ENCODE measurements at places on chromosomes 2 and 18. TPM values are rescaled to one million over a fixed set of nuclear protein-coding genes. Genes with fewer than 3 reads are reported as not detected.
A peak's percentile ranks its signal among the peaks of the same experiment; 100 is the strongest.

Gene CDH2
- polyA plus RNA-seq, result 1.5 TPM

Gene DYNAP
- polyA plus RNA-seq, result 3.9 TPM

Gene DLGAP1
- polyA plus RNA-seq, result 0.85 TPM

Gene SMAD2
- polyA plus RNA-seq, result 18.9 TPM

Gene GPD2
- 6.2 TPM for polyA plus RNA-seq

Gene RAMP1
- polyA plus RNA-seq, result 14.1 TPM

Gene CCBE1
- 0.63 TPM for polyA plus RNA-seq

Gene IL18RAP
- polyA plus RNA-seq, result 1.2 TPM

Gene NCKAP1
- 41.5 TPM for polyA plus RNA-seq

- DNase-seq, result no peak
Measured at GRCh38 chr2:181683518-181684453, 3.5 kb upstream of the NEUROD1 start.

- no peak for DNase-seq
Measured at GRCh38 chr2:218152172-218152571, 14.6 kb downstream of the CXCR1 start.

DNA sequence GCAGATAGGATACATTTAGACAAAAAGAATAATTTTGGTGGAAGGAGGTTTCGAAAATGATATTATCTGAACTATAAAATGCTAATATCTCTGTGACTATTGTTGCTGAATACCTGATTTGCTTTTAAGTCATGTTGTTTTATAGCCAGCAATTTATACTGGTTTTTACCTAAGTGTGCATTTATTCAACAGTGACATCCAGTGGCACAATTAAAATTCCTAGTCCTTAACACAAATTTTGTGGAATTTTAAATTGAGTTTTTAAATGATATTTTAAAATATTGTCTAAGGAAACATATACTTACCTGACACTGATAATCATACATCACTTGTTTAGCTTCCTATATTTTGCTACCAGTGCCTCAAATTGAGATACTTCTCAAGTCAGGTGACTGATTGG lies 144.8 kb downstream of the ARHGAP28 start:
- no peak for DNase-seq

- peak; percentile 44 for DNase-seq
Measured at GRCh38 chr18:57210107-57210715, 63.3 kb downstream of the BOD1L2 start.

GRCh38 chr2:26770986-26771586 lies 7.0 kb downstream of the SLC35F6 start:
- DNase-seq, result peak; percentile 63

- DNase-seq, result peak; percentile 31
Measured at GRCh38 chr2:5991305-5991968, 299.3 kb downstream of the SOX11 start.

DNA sequence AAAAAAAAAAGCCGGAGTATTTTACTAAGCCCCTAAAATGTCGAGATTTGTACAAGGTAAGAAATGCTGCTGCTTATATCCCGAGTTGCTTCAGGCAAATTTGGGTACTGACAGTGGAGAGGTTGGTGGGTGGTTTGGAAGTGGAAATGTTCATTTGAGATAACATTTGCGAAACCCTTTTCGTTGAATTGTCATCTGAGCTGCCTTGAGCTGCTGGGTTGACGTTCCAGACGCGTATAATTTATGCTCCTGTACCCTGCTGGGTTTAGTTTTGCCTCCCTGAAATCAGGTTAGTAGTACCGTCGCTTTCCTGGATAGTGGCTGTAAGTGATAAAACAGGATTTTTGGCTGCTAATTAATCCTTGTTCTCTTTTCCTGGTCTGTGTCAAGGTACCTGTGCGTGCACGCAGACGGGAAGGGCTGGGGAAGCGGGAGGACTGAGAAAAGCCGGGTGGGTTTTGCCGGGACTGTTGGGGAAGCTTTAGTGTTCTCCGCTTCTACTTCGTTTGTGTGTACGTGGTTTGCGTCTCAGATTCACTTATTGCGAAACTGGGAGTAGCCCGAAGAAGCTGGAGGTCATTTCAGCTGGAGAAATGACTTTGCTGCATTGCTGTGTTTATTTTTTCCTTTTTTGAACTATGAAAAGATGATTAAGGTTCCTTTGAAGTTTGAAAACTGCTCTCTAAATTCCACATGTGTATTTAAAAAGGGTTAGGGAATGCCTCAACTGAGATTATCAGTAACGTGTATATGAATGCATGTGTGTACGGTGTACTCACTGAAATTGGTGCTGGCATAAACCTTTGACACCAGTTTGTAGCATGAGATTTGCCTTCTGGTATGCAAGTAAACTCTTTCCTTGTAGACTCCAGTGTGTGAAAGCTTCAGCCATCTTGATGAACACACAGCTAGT lies 709 bp downstream of the UGP2 start:
- DNase-seq, result peak; percentile 29

DNA sequence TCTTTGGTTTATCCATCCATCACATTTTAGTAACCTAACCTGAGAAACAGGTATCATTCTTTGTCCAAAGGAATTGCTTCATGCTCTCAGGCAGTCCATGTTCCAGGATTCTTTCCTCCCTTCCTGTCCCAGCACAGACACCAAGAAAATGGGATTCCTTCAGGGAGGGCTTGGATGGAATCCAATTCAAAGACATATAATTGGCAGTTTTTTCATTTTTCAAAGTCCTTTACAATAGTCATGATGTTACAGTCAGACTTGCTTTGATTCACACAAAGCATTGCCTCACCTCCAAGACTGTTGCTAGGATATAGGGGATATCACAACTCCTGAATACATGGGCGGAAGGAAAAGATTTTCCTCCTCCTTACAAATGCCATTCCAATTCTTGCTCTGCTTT lies 241.4 kb upstream of the ACVR2A start:
- no peak for DNase-seq

DNA sequence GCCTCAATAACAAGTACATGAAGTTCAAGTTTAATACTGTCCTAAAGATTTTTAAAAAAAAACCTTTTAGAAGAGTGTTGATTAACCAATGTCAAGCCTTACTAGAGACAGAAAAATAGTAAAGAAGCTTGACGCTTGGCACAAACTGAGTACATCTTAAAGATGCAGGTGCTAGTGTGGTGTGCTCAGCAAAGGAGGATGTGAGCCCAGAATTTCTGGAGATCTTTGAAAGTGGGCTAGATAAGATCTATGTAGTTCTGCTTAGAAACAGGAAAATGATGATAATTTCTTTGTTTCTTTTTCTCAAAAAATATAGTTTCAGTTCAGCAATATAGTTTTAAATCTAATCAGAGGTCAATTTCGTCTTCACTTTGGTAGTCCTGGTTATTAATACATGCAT lies 118.3 kb upstream of the KLHL14 start:
- DNase-seq, result no peak

DNA sequence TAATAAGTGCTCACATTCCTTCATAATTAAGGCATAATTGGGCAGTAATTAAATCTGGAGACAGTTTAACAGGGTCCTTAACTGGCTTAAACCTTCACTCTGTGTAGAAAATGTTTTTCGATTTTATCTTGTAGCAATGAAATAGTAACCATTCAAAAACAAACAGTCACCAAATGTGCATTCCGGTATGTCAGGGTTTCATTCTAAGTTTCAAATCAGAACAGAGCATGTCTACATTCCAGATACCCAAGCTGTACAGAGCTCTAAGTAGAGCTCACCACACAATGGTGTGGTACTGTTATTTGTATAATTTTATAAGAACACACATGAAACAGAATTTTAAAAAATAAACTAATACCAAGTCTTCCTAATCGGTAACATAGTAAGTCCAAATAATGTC lies 52.6 kb downstream of the SMAD2 start:
- no peak for DNase-seq

- DNase-seq, result no peak
Measured at GRCh38 chr18:74289137-74289536, 2.6 kb downstream of the CYB5A start.

DNA sequence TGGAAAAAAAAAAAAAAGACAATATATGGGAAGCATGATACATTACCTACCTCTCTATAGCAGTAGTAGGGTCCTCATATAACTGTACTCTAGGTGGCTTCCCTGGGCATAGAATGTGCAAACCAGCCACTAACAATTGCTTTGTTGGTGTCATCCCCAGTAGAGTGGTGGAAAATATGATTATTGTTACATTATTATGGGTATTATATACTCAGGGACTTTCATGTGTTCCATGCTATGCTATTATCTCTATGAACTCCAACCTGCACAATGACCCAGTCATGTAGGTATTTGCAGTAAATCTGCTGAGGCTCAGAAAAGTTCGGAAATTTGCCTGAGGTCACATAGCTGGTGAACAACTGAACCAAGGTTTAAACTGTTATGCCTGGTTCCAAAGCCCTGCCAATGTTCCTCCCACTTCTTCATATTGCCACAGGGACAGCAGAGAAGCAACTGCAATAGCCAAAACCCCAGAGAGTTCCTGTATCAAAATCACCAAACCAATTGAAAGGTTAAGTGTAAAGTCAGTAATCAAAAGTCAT lies 52.6 kb upstream of the MAP4K4 start:
- no peak for DNase-seq

DNA sequence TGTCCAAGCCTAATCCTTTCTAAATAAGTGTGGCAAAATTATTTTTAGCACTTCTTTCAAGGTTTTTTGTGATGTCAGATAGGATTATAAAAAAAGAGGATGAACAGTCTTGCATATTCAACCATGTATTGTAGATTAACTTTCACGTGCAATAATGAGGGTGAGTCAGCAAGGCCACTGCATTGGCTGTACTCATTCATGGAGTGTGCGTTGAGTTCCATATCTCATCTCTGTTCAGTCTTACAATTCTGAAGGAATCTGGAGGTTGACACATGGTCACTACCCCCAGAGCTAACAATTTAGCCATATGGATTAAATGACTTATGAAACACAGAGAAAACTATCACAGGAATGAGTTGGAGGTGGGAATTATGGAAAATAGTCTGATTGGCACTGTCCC lies 810.5 kb downstream of the SLC4A3 start:
- no peak for DNase-seq

- DNase-seq, result no peak
Measured at GRCh38 chr2:65357095-65357958, 75.1 kb downstream of the SPRED2 start.

GRCh38 chr2:207165121-207166038 lies at the start of gene KLF7:
Gene KLF7, minus strand, starts transcription at chr2:207165948. Its CDS starts 380 bp downstream, at chr2:207165568.
- DNase-seq, result peak; percentile 54

- DNase-seq, result no peak
Measured at GRCh38 chr2:88826399-88826798, 134.9 kb downstream of the RPIA start.

GRCh38 chr2:174334781-174335251 lies at the start of gene SP9:
Gene SP9, plus strand, starts transcription at chr2:174334954. Its CDS starts 139 bp downstream, at chr2:174335093.
- DNase-seq, result no peak

- no peak for DNase-seq
Measured at GRCh38 chr2:226760412-226761194, 39.0 kb downstream of the IRS1 start.

- DNase-seq, result no peak
Measured at GRCh38 chr2:232573042-232573441, 22.6 kb downstream of the EIF4E2 start.

GRCh38 chr2:19746611-19747309 lies 155.0 kb downstream of the TTC32 start:
- no peak for DNase-seq

DNA sequence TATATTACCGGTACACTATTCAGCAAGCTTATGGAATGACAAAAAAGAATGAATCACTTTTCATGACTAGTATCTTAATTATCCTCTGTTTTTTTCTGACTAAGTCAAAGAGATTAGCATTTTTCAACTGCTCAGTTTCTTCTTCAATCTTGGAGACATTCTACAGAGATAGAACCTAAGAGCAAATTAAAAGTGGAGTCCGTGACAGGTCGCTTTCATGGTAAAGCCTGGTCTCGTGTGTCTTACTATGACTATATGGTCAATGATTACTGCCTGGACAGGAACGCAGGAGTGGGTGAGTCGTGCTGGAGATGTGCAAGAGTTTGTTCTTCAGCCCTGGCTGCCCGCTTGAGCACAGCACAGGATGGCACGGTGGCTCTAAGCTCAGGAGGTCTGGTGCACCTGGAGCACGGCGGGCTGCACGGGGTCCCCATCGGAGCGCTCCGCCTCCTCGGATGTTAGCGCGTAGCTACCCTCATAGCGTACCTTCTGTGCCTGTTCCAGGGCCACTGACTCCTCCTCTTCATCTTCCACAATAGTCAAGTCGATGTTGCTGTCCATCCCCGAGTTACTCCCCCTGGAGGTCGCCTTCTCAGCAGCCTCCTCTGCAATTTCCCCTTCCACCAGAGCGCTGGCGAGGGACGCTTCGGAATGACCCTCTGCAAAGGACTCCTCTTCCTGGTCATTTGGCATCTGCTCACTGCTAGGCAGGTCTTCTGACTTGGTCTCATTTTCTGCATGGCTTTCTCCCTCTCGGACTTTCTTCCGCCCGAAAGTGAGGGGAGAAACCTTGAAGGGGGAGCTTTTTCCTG lies 11.1 kb downstream of the CAVIN2 start:
- DNase-seq, result no peak

GRCh38 chr2:189492451-189492850 lies 51.2 kb downstream of the WDR75 start:
- DNase-seq, result no peak

DNA sequence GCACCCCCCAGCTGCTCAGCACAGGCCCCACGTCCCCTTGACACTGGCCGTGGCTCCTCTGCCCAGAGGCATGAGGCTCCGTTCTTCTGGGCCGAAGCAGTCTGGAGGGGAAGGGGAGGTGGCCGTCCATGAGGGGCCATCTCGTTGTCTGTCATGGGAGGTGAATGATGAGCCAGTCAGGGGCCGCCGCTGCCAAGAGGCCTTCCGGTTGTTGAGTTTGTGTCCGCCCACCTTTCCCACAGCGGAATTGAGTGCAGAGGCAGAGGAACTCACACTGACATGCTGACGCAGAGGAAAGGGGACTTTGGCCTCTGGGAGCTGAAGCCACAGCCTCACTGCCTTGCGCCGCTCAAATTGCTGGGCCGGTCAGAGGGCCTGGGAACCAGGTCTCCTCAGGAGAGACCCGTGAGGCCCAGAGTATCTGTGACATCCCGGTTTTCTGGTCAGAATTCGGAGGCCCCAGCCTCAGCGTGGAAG lies 268.4 kb downstream of the ATAD2B start:
- DNase-seq, result peak; percentile 84

DNA sequence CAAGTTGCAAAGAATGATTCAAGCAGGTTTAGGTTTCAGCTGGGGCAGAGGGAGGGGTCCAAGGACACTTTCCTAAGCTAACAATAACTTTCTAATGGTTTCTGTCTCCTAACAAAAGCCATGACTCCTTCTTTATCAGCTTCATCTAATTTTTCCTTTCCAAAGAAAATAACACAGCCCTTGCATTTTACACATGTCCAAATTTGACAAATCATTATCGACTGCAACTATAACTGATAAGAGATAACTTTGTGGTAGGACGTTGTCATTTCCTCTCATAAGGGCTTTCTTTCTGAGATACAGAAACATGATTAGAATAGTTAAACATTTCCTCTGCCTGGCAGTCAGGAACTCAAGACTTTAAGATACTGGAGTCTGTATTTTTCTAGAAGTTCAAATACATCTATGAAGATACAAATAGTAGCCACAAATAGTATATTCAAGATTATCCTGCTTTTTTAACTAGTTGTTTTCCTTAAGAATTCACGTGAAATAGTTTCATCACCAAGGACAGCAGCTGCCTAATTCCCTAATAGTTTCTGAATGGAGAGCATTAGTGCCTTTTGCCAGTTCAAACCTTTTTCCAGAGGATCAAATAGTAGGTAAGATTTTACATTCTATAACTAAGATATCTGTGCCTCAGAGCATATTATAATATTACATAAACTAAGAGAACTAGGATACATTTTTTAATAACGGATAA lies 263.2 kb downstream of the EXOC6B start:
- DNase-seq, result no peak

All from stomach (tissue), 19 donors.